ENCODE measurements at places on chromosomes 2 and 18. TPM values are rescaled to one million over a fixed set of nuclear protein-coding genes. Genes with fewer than 3 reads are reported as not detected.

DNA sequence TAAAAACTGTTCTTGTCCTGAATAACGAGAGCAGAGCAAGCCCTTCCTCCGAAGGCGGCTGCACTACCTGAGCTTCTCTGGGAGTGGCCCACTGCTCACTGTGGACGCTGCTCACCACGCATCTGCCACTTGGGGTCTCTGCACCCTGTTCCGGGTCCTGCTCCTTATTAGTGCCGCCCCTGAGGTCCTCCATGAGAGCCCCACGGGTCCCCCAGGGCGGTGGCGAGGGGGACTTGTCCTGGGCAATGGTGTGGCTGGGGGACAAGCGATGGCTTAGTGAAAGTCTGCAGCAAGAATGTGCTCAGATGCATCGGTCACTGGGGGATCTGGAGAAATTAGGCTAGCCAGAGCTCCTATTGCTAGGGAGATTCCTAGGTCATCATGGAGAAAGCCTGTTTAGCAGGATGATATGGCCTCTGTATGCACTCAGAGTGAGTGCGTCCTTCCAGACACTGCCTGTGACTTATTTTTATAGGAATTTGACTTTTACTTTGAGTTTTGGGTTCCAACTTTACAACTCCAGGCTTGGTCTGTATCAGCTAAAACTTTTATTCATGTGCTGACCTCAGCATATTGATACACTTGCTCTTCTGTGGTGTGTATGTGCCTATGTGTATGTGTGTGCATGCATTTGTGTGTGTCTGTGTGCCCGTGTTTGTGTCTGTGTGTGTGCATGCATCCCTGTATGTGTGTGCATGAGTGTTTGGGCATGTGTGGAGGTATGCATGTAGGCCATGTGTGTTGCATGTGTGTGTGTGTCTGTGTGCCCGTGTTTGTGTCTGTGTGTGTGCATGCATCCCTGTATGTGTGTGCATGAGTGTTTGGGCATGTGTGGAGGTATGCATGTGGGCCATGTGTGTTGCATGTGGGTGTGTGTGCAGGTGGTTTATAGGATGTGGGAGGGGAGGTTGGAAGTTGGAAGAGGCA lies 129.5 kb downstream of the SNTG2 start:
- H3K4me3 ChIP-seq, result no peak overlapping the region
- no peaks in the 10 kb centered on the region for H3K27me3 ChIP-seq
- DNase-seq, result no peak
- no peaks in the 10 kb centered on the region for H3K4me1 ChIP-seq
- H3K36me3 ChIP-seq, result no peaks in the 10 kb centered on the region

HJURP gene
- 1.5 TPM for total RNA-seq

DNA sequence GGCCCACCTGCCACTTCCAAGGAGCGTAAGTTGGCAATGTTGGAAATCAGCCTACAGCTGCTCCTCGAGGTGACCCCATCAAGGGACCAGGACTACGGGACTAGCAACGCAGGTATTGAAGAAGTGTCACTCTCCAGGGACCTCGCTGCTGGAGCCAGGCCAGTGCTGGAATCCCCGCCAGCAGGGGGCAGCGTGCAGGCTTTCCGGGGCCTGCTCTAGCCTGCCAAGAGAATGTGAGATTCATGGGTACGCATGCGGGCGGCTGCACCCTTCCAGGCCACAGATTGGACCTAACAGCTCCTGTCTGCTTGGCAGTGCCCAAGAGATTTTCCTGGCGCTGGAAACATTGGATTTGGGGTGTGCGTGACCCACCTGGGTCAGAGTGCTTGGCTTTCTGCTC lies 182.8 kb upstream of the RAB12 start:
- H3K27me3 ChIP-seq, result no peaks in the 10 kb centered on the region
- no peaks in the 10 kb centered on the region for H3K4me1 ChIP-seq
- H3K27ac ChIP-seq, result no peak overlapping the region
- no peaks in the 10 kb centered on the region for H3K36me3 ChIP-seq
- H3K4me3 ChIP-seq, result no peak overlapping the region

- H3K27ac ChIP-seq, result peak overlapping the region; percentile 27
- peaks cover 72% of the 10 kb centered on the region for H3K4me1 ChIP-seq
- no peak overlapping the region for H3K4me3 ChIP-seq
- H3K27me3 ChIP-seq, result no peaks in the 10 kb centered on the region
Observed at GRCh38 chr2:11750917-11751316, 4.5 kb downstream of the LPIN1 start.

GRCh38 chr2:83730223-83730622 lies 728.9 kb downstream of the SUCLG1 start:
- no peaks in the 10 kb centered on the region for H3K36me3 ChIP-seq
- no peak overlapping the region for H3K4me3 ChIP-seq
- no peaks in the 10 kb centered on the region for H3K27me3 ChIP-seq
- H3K4me1 ChIP-seq, result no peaks in the 10 kb centered on the region
- DNase-seq, result no peak

- DNase-seq, result no peak
- H3K36me3 ChIP-seq, result no peaks in the 10 kb centered on the region
- no peaks in the 10 kb centered on the region for H3K4me1 ChIP-seq
- no peak overlapping the region for H3K27ac ChIP-seq
Observed at GRCh38 chr2:16330571-16330970, 335.1 kb downstream of the CYRIA start.

C2orf74 gene
- total RNA-seq, result 17.4 TPM

- no peaks in the 10 kb centered on the region for H3K4me1 ChIP-seq
- H3K27ac ChIP-seq, result no peak overlapping the region
- H3K4me3 ChIP-seq, result no peak overlapping the region
- no peaks in the 10 kb centered on the region for H3K27me3 ChIP-seq
Observed at GRCh38 chr2:168239281-168239680, 8.1 kb downstream of the STK39 start.

DNA sequence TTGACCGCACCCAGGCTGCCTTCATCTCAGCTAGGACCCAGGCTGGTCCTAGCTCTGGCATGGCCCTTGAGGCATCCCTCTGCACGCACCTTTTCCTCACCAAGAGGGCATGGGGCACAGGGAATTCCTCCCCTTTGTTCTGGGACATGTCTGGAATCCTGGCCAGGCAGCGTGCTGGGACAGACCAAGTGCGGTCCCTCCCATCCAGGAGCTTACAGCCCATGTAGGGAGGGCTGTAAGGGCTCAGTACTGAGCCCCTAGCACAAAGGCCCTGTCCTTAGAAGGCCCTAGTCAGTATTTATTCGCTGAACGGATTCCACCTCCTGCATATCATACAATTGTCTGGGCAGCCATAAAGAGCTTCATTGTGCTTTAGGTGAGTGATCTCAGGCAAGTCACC lies 3.0 kb downstream of the TMEM37 start:
- no peak overlapping the region for H3K4me3 ChIP-seq
